Renal cortical epithelial cell (primary cell): ENCODE measurements at places on chromosomes 7 and 10.

DNA sequence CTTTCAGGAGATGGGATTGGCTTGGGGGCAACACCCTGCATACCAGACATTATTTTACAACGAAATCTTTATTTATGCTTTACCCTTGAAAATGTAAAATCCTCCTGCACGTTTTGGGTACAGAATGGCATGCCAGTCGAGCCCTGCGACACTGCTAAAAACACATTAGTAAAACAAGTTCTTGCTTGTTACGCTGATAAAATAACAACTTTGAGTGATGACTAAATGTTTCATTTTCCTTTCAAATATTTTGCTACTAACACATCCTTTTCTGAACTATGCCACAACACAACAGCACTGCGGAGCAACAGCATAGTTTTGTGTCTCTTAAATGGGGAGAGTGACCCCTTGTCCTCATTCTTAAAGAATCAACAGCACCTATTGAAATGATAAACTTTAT, 76.0 kb upstream of the SEMA3D start:
- no peak for DNase-seq

- DNase-seq = no peak
These were observed 34.1 kb upstream of the OCM2 start for GRCh38 chr7:98024075-98024474.

DNA sequence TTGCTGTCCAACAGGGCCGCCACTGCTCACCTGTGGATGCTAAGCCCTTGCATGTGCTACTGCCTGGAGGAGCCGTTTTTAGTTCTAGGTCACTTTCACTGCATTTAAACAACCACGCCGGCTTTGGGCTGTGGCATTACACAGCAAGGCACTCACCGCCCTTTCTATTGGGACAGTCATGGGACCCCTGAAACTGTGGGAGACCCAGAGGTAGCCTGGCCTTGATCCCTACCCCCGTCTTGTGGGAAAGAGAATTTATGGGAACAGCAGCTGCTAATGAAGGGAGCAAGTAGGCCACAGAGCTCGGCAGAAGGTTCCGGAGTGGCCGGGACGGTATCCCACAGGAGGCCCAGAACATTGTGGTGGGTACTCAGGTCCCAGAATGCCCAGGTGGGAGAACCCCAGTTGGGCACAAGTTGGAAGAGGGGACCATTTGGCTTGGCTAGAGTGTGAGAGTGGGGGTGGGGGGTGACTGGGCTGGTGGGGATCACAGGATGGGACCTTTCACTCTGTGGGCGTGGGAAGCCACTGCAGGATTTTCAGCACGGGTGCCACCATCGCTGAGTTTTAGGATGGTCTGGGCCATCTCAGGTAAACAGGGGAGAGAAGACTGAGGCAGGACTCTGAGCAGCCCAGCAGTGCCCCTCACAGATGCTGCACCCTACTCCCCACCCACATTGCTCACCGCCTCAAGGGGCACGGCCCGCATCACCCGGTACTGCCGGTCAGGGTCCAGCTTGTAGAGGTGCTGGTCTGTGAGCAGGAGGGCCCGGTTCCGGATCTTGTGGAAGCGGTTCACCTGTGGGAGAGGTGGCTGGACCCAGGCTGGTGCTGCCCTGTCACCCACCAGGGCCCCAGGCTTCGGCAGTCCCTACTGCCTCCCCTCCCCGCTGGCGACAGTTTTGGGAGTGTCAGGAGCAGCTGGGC, 15.2 kb downstream of the MYO1G start:
- DNase-seq = no peak

GRCh38 chr7:93851536-93851935, 39.0 kb downstream of the TFPI2 start:
- peak; percentile 90 for DNase-seq

GRCh38 chr10:97849687-97850402, at the start of gene GOLGA7B:
Gene GOLGA7B, plus strand, starts transcription at chr10:97849843. Its CDS starts 461 bp downstream, at chr10:97850304.
- no peak for DNase-seq

- no peak for DNase-seq
These were observed 4.2 kb downstream of the PHTF2 start for GRCh38 chr7:77802557-77803405.

DNA sequence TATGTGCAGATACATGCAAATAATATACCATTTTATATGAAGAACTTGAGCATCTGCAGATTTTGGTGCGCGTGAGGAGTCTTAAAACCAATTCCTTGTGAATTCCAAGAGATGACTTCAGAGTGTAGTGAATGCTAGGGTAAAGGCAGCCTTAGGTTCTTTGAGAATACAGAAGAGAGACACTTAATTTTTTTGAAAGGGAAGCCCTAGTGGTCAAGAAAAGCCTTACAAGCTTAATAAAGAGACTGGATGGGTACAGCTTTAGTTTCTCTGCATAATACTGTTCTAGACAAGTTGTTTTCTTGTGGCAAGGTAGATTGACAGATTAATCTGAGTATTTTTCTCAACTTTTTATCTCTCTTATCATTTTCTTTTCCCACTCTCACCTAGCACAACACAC, 636.5 kb downstream of the DNAJB9 start:
- no peak for DNase-seq

DNA sequence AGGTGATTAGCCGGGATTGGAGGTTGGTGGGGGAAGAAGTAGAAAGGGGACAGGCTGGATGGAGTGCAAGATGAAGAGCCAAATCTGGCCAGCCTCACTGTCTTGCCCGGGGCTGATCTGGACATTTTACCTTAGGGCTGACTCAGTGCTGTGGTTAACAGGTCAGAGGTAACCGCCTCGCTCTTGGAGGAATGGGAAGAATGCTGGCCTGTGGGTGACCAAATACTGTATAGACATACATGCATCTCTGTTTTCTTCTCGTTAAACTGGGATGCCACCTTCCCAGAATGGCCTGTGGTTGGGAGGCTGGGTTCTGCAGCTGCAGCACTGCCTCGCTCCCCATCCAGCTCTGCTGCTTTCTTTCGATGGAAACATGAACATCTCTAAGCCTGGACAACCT, 120.0 kb downstream of the SEC23IP start:
- peak; percentile 28 for DNase-seq
